ENCODE measurements at places on chromosomes 5 and 9. TPM values are rescaled to one million over a fixed set of nuclear protein-coding genes. Genes with fewer than 3 reads are reported as not detected.

- no peak for DNase-seq
Measured at GRCh38 chr5:60959156-60959555, 14.2 kb downstream of the NDUFAF2 start.

GRCh38 chr5:17734011-17734410 lies 99.8 kb downstream of the TAF11L14 start:
- DNase-seq, result no peak

DNA sequence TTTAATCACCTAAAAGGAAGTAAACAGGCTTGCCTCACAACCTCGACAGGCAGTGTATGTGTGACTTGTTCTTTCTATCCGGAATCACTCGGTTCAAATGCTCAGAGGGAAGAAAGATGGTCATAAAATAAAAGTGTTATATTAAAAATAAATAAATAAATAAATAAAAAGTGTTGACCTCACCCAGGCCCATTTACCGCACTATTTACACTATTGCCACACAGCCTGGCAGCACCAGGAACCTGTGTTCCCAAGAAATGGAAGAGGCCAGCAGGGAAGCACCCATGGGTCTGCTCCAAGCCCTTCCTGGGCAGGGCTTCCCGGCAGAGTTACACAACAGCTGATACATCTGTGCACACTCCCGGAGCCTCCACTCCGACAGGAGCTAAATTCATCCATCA lies 127.9 kb downstream of the EFNA5 start:
- peak; percentile 92 for DNase-seq

GRCh38 chr9:131733541-131734061 lies 6.3 kb downstream of the RAPGEF1 start:
- DNase-seq, result no peak

DNA sequence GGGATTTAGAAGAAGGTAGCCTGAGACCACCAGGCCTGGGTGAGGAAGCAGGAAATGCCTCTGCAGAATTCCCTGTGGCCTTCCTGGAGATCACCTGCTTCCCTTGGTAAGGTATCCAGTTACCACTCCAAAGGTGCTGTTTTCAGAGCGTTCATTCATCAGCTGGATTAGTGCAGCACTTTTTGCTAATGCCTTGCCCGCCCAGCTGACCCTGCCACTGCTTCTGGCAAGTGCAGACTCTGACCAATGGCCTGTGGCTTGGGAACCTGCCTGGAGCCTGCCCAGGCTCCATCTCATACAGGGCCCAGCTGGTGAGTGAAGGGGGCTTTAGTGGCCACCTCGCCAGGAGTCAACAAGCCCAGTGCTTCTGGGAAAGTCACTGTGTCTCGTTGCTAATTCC lies 48.6 kb downstream of the FOXI1 start:
- DNase-seq, result no peak

DNA sequence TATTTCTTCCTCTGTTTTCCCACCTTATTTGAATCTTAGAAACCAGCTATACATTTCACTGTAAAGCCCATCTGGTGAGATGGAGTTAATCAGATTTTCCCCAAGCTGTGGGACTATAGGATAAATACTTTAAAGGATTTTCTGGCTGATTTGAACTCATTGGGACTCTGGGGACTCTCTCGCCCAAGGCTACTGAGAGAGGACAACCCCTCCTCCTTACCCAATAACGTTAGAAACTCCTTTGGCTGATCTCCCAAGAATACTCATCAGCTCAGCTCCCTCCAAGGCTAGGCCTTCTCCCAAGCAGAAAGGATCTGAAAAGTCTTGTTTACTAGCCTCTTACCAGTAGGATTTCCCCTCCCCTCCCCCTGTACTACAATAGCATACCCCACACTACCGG lies 1.5 kb upstream of the GLRA1 start:
- no peak for DNase-seq

DNA sequence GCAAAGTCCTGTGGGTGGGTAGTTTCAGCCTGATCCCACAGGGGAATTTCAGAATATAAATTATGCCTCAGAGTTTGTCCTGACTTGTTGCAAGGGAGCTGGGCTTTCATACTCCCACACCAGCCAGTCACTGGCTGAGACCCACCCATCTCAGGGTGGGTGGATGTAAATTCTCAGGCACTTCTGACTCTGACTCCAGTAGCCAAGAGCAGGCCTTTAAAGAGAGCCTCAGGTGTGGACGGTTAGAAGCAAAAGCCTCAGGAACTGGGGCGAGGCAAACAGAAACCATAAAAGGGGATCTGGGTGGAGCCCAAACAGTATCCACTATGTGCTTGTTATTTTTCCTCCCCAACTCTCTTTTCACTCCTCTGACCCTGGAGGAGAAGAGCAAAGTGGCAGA lies 28.6 kb upstream of the FBXW11 start:
- no peak for DNase-seq

GRCh38 chr5:148833122-148833521 lies 6.7 kb downstream of the ADRB2 start:
- DNase-seq, result no peak

DNA sequence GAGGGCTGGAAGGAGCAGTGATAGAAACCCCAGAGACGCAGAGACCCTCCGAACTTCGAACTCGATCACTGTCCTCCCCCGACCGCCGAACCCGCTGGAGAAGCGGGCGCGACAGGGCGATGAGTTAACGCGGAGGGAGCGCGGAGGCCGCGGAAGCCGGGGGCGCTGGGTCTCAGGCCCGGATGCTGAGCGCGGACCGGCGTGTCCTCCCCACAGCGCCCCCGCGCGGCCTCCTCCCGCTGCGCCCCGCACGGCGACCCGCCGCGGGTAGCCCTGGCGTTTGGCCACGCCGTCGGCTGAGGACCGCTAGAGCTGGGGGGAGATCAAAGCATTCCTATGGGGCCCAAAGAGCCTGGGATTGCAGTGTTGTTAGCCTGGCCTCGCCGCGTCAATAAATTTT lies 7.7 kb upstream of the DMRT2 start:
- DNase-seq, result no peak

- no peak for DNase-seq
Measured at GRCh38 chr9:78807286-78807685, 510.4 kb downstream of the PSAT1 start.

DNA sequence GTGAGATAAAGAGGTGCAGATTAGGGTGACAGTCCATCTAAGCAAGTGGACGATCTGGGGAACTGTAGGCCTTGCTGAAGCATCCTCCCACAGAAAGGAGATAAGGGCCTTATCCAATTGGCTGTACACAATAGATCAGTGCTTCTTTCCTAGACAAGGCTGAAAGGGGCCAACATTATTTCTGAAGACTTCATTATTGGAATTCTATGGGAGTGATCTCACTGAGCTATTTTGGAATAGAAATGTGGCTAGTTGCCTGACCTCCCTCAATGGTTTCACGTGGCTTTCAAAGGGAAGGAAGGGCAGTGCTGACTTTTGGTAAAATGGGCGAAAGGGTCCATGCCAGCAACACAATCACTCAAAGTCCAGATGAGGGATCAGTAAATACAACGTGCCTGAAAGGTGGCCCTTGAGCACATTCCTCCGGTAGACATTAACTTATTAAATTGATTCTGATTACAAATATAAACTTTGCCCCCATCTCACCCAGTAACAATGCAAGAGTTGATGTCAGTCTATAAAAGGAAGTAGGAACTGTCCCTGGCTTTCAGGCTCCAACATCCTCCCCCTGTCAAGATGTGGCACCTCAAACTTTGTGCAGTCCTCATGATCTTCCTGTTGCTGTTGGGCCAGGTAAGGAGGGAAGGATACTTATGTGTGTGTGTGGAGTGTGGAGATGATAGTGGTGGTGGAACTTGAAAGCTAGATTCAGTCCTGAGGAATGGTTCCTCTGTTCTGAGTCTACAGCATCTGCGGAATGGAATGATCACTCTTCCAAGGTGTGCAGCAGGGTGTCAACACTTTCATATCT lies at the start of gene LEAP2:
TSS of gene LEAP2 (plus strand) at position 550 of the 811 bp plus-strand sequence. CDS start at position 577, 27 bp downstream.
- no peak for DNase-seq

- no peak for DNase-seq
Measured at GRCh38 chr9:2939368-2939767, 95.5 kb upstream of the PUM3 start.

- no peak for DNase-seq
Measured at GRCh38 chr9:108443019-108443633, 412.7 kb downstream of the ACTL7B start.

DNA sequence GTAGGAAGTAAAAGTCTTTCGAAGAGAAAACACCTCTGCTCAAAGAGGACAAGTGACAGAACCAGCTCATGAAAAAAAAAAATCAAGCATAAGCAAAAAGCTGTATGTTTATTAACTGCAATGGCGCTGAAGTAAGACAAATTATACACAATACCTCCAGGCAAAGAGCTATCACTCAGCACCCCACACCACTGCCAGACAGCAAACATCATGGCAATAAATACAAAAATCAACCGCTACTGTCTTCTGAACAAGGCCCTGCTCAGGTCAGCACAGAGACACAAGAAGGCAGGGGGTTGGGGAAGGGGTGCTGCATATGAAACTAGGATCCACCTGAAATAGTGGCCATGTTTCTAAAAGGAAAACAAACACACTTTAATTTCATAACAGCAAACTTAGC lies 50.4 kb downstream of the MAPKAP1 start:
- DNase-seq, result no peak

GRCh38 chr9:22919423-22919822 lies 472.8 kb downstream of the DMRTA1 start:
- DNase-seq, result no peak

Gene SPACA9
- 12.7 TPM for total RNA-seq

DNA sequence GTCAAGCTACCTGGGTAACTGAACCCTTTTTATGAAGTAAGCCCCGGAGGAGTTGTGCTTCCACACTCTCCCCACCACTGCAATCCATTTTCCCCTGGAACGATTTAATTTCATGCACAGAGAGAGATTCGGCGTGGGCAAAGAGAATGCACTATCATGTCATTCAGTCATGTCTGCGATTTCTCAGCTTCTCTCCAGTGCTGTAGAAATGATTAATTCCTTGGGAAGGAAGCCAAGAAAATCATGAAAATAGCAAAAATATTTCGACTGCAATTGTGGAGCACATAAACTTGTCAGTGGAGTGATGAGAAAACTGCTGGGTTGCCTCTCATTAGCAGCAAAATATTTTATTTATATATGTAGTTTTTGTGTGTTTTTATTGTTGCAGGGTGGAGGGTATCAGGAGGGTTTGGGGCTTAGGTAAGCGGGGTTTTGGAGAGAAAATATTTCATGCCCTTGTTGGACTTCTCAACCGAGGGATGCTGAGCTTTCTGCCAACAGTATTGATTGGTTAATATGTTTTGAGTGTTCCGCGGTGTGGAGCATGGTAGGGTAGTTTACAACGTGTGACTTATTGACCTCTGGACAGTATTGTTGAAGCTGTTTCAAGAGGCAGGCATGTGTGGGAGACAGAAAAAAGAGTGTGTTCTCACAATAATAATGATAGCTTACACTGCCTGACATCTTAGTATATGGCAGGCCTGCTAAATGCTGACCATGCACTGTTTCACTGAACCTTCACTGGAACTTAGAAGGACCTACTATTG lies 69.3 kb downstream of the SGCD start:
- no peak for DNase-seq

Gene ARID3C
- total RNA-seq, result not detected

Gene SCGB3A2
- total RNA-seq, result not detected

DNA sequence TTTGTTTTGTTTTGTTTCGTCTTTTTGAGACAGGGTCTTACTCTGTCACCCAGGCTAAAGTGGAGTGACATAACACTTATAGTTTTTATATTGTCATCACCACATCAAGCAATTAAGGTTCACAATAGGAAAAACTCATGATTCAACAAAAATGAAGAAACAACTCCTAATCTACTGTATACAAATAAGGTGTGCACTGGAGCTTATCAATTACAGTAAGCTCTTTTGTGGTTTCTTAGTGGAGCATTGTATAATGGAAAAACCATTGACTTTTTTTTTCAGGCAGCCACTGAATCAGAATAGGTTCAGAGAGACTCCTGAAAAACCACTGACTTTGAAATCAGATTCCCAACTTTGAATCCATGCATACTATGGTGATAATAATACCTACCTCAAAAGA lies 10.8 kb upstream of the PLIN2 start:
- no peak for DNase-seq

- DNase-seq, result no peak
Measured at GRCh38 chr9:8769153-8769552, 969.6 kb upstream of the DMAC1 start.

Gene CDK9
- 48.5 TPM for total RNA-seq

- peak; percentile 85 for DNase-seq
Measured at GRCh38 chr5:61621202-61621650, 289.2 kb downstream of the ZSWIM6 start.

DNA sequence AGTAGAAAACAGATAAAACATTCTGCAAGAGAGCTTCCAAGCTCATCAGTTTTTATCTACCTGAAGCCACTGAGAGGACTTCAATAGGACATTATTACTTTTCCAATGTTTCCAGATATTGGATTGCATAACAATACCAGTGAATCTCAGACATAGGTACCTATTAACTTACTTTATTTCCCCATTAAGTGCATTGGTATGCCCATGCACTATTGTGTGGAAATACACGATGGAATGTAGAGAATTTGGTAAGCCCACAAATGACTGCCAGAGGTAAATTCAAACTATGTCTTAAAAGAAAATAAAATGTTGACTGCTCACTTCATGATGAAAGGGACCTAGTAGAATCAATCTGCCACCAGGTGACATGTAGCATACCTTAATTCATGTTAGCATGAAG lies 48.1 kb upstream of the PRR16 start:
- DNase-seq, result no peak

Gene NOXA1
- total RNA-seq, result 3.3 TPM

Gene ARHGEF39
- 1.7 TPM for total RNA-seq

DNA sequence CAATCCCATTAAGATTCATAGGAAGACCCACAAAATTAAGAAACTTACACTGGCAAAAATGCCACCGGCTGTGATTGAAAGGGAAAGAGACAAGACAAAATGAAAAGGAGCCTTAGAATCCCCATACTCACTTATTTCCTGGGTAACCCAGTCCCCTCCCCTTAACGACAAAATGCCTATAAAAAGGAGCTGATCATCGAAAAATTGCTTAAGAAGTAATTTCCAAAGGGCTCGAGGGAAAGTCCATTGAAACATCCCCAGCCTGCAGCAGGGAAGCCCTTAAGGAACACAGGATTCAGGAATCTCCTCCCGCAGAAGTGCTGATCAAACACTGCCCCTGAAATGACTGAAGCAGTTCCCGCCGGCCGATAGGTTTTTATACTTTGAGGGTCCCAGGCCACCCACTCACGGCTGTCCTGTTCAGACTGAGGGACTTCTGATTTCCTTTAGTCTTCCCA lies 677 bp upstream of the ZNF79 start:
- DNase-seq, result no peak

GRCh38 chr9:38332625-38333024 lies 59.9 kb upstream of the ALDH1B1 start:
- DNase-seq, result no peak

DNA sequence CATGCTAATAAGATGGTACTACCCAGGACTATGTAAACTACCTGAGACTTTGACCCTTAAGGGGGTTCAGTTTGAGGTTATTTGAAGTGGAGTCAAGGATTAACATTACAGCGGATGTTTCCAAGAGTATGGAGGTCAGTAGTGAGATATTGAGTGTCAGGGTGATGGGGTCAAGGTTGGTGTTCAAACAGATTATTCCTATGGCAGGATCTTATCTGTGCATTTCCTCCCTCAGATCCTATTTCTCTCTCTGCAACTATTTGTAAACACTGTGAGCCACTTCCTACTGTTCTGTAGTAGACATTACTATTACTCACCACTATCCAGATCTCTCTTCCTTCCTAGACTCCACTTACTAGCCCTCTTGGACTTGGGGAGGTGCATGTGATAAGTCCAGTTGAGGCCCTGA lies 54.0 kb upstream of the STOM start:
- no peak for DNase-seq

Gene BAAT
- not detected for total RNA-seq
